ENCODE measurements at places on chromosomes 5 and 9.

- no peak for DNase-seq
Observed at GRCh38 chr5:120368923-120369715, 95.0 kb upstream of the PRR16 start.

DNA sequence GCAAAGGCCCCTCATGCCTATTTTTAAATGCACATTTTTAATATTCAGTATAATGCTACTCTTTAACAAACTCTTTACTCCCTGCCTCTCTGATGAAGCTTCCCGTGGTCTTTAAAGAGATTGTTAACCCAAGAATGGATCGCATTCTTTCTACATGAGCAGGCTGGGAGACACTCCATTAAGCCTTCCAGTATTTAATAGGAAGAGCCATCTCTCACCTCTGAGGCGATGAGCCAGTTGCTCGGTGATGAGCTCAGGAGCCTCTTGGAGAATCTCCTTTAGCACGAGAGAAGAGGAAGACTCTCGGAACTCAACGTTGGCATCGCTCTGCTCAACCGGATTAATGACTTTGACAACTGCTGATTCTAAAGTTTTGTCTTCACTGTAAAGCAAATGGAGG lies 59.6 kb downstream of the PRUNE2 start:
- DNase-seq: no peak

- no peak for DNase-seq
Observed at GRCh38 chr9:130664251-130665028, at the start of gene PRDM12. Gene PRDM12 (plus strand): TSS chr9:130664594. CDS start chr9:130664654, 60 bp downstream.

- no peak for DNase-seq
Observed at GRCh38 chr5:79513704-79514390, at the start of gene HOMER1. Gene HOMER1 (minus strand): TSS chr5:79514134. CDS start chr5:79512774, 1,360 bp downstream.

- DNase-seq: no peak
Observed at GRCh38 chr9:16258191-16258590, 612.3 kb downstream of the BNC2 start.

GRCh38 chr5:174205939-174206338 lies 160.4 kb downstream of the NSG2 start:
- no peak for DNase-seq

- DNase-seq: no peak
Observed at GRCh38 chr9:91840469-91840868, 109.6 kb downstream of the ROR2 start.

DNA sequence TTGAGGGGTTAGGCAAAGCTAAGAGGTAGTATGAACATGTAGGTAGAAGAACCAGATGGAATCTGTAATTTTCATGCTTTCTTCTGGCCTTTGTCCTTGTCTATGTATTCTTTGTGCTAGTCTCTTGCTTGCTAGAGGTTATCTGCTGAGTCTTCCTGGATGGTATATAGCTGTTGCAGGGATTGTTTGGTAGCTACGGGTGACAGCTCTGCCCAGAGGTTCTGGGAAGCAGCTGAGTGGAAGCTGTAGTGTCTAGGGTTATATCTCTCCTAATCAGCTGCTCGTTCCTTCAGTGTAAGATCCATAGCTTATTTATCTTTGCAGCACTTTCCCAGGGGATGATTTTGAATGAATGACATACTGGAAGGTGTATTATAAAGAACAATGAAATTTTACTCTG lies 100.3 kb downstream of the ATG10 start:
- no peak for DNase-seq

DNA sequence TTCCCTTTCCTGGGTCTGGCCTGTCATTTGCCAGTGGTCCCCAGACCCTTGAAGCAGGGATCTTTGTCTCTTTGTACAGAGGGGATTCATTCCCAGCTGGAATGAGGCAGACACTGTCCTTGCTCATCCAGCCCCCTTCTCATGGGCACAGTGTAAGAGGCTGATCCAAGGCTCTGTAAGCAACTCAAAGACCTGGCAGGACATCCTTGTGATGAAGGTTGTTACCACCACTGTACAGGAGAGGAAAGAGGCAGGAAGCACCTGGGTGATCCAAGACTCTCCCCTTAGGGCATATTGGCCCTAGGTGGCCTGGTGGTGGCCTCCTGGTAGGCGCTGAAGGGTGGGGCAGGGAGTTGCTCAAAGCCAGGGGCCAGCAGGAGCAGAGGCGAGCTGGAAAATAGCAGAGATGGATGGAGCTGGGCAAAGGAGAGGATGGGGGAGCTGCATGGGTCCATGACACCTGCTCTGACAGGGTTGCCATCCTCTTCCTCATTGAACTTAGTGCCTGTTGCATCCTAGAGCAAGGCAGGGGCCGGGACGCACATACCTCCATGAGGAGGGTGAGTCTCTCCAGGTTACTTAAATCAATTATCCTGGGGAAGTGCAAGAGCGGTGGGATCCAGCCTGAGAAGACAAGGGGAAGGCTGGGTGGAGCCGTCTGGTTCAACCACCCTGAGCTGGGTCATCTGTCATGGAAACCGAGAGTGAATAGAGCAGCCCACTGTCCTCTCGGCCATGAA lies 9.8 kb upstream of the GADD45G start:
- no peak for DNase-seq

DNA sequence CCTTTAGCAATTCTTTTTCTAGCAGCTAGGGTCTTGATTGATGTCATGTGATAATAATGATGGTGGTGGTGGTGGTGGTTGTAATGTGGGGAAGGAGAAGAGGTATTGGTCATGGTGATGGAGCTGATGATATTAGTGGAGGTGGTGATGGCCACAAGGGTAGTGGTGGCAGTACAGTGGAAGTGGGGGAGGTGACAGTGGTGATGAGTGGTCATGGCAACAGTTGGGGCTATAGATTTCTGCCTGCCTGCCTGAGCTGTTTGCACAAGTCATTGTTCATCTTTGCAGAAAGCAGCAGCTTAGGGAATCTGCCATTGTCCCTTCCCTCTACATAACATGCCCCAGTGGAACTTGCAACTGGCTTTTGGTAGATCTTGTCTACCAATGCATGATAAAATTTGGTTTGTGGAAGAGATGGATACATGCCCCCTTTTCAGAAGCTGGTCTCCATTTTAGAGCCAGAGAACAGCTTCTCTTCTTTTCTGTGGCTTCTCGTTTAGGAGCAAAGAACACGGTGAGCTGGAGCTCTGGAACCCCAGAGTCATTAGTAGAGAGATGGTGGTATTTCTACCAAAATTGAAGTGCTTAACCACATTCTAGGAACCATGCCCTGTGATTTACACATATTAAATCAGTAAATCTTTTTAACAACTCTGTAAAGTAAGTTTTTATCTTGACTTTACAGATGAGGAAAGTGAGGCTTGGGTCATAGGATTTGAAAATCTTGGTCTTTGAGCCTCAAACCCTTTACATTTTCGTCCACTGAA lies 100.3 kb downstream of the AOPEP start:
- no peak for DNase-seq

DNA sequence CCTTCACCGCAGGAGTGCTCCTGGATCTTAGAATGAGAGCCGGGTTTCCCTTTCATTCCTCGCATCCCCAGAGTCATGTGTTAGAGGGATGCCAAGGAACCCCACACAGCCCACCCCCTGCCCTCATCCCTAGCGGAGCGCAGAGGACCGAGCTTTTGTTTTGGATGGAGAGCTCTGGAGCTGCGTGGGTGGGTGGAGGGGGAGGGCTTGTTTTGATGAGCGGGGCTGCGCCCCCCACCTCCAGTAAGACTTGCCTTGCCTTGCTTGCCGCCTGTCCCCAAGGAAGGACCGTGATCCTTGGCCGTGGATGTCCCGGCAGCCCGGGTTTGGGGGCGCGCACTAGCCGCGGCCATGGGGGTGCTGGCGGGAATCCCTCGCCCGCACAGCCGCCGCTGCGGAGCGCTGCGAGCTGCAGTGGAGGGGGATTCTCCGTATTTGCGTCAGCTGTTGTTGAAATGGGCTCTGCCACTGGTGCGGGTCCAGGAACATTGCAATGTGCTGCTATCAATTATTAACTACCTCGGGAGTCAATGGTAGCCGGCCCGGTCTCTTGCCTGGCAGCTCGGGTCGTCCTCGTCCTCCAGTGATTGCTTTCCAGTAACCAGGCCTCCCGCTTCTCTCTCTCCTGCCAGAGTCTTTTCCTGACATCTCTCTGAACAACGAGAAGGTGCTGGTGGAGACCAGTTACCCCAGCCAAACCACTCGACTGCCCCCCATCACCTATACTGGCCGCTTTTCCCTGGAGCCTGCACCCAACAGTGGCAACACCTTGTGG lies 1.0 kb downstream of the EGR1 start:
- DNase-seq: no peak

- DNase-seq: no peak
Observed at GRCh38 chr5:172769616-172770373, 1.2 kb downstream of the DUSP1 start.

DNA sequence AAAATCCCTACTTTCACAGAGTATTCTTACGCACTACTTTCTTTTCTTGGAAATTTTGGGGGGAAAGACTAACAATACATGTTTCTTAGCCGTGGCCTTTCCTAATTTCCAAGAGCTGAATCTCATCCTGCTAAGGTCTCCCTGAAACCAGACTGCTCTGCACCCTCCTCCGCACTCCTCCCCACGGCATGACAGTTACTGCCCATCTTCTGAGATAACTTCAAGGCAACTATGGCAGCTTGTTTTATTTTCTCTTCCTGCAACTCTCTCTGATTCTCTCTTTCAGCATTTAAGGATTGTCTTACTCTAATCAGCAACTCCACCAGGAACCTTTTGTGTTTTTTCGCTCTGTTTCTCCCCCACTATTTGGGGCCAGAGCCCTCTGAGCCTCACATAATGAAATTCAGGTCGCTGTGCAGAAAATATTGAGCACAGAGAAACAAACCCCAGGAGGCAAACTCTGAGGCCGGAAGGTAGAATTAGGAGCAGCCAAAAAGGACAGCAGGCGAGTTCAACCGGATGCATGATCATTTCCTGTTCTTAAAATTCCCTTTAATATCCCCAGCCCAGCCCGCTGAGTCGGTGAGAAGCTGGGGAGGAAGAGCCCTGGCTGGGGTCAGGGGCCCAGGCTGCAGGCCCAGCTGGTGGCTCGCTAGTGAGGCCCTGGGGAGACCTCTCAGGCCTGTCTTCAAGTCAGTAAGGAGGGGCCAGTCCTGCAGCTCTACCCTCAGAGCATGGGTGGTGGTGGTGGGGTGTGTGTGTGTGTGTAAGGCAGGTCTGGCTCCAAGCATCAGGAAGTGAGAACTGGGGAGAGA lies 213.6 kb upstream of the S1PR3 start:
- no peak for DNase-seq

DNA sequence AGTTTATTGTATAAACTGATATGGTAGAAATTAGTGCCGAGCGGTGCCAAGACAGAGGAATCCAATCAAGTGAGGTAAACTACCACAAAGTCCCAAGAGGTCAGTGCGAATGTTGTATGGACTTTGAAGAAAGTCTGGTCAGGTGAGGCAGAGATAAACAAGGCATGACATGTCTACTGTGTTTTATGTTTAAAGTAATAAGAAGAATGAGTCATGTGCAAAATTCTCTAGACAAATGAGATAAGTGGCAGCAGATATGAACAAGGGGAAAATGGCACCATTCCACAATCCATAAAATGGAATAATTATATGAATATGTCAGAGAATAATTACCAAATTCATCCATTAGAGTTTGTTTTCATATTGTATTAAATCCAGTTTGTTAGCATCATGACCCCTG lies 364.1 kb upstream of the CCNH start:
- DNase-seq: no peak

GRCh38 chr9:111605041-111605559 lies 5.7 kb upstream of the PTGR1 start:
- DNase-seq: no peak

GRCh38 chr5:168023191-168023590 lies 268.3 kb upstream of the WWC1 start:
- DNase-seq: no peak

GRCh38 chr5:173689171-173689736 lies 72.8 kb upstream of the BOD1 start:
- no peak for DNase-seq

- no peak for DNase-seq
Observed at GRCh38 chr5:68411161-68411560, 195.6 kb downstream of the PIK3R1 start.

DNA sequence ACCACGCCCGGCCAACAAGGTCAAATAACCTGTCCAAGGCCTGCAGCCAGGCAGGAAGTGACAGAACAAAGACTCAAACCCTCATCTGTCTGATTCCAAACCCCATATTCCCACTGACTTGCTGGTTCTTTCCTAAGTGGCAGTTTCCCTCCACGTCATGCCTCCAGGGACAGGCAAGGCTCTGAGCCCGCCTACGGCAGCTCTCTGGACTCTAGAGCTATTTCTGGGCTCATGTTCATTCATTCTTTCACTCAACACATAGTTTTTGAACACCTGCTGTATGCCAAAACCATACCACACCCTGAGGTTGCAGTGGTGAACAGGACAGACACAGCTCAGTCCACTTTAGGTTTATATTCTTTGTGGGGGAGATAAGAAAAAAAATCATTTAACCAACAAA lies 5.2 kb upstream of the FBP1 start:
- no peak for DNase-seq

- DNase-seq: no peak
Observed at GRCh38 chr9:24416136-24416535, 129.6 kb downstream of the IZUMO3 start.

DNA sequence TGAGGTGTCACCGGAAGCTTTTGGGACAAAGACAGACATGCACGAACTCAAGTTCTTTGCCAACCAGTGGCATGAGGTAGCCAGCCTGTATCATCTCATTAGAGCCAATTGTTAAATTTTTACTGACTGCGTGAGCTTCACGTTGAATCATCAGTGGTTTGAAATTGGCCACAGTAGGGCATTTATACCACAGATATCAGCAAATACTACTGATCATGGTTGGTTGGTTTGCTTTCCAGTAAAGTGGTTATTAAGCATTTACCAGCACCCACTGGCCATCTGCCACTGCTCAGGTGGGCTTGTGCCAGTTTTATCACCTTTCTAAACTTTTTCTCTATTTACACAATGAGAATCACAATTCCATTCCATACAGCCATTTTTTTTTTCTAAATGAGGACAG lies 28.4 kb upstream of the SHC3 start:
- no peak for DNase-seq

DNA sequence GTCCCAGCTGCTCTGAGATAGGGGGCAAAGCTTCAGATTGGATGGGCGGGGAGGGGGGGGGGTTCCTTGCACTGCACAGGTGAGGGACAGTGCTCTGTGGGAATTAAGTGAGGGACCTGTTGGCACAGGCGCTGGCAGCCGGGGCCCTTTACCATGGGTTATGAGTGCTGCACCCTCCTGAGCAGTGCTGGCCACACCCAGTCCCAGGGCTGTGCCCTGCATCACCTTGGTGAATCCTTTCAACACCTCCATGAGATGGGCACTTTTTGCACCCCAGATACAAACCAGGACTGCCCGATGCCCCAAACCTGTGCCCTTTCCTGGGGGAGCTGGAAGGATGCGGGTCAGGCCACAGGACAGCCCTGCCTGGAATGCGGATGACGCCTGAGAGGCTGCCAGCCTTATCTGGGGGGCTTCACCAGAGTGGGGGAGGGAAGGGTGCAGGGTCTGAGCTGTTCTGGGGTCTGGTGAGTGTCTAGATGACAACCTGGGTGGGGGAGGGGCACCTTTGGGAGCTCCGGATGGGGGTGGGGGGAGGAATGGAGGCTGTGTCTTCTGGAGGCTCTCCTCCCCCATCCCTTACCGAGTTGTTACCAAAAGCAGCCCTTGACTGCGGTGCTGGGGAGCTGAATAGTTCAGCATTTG lies 5.2 kb downstream of the CRB2 start:
- DNase-seq: no peak

Measured in NCI-H187 treated with DMSO at 0.1 percent for 48 hours (cell line).